Activated CD8-positive, alpha-beta memory T cell treated with anti-CD3 and anti-CD28 coated beads, Interleukin-2, amount 50 U/mL, for 48 hours (primary cell): ENCODE measurements at places on chromosomes 7 and 10.

- DNase-seq: no peak
Measured at GRCh38 chr7:81327468-81328266, 408.8 kb upstream of the SEMA3C start.

DNA sequence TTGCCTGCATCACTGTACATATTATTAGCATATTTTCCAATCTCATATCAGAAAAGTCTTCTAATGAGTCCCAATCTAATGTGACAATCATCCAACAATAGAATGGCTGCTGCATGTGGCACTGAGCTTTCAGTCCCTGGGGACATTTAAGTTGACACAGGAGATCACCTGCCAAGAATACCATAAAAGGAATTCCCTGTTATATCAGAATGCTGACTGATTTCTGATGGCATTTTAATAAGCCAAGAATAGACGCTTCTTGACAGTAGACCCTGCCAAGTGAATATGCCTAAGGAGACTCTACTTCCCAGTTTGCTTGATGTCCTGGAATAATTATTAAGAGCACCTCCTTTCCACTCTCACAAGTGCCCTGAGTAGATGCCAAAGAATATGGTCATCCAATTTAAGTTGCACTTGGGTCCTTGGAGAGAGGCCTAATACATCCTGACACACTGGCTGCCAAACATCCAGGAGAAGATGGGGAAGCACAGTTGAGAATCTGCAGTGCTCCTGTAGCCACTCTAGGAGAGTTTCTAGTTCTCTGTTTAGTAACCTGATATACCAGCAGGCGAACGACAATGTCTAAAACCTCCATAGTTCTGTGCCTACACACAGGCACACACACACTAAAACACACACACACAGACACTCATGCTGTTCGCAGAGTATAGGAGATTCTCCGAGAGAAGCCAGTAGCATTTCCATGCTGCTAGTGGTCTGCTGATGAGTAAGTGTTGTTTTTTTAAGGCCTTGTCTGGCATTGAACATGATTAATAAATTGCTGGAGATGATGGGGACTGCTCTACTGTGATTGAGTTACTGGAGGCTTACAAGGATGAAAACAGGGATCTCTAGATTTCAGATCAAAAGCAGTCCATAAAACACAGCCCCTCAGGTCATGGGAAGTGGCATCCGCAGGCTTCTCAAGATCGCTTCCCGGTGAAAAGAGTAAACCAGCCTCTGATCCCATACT lies 369.6 kb downstream of the KCNMA1 start:
- no peak for DNase-seq

DNA sequence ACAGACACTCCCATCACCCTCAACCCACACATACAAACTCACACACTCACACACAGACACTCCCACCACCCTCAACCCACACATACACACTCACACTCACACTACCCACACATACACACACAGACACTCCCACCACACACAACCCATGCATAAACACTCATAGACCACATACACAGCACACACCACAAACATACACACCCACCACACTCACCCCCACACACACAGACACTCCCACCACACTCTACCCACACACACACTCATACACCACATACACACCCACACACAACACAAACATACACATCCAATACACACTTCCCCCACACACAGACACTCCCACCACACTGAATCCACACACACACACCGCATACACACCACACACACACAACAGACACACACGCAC lies 521.2 kb downstream of the TCERG1L start:
- DNase-seq: no peak

GRCh38 chr7:70313271-70313670 lies 715.0 kb downstream of the AUTS2 start:
- DNase-seq: no peak

DNA sequence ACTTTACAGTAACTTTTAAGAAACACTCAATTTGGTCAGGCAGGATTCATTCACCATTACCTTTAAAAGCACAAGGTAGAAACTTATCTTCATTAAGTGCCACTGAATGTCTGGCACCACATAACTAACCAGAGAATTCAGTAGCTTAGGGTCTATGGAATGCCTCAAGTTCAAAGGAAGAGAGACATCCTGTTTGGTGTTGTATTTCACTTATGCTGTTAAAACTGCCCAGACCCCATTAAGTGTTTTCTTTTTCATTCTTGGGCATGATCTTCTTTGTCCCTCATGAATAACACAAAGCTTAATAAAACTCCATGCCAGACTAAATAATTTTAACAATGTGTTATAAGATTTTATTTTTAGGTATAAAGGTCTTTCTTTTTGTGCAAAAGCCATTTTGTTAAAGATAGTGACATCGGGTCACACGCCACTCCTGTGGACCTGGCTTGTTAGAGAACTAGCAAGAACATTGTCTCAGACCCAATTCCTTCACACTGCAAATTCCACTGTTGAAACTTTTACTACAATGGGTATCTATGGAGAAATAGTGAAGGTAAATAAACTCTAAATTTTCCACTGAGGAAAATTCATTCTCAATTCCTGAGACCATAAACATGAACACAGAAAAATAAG lies 221.0 kb downstream of the TWIST1 start:
- no peak for DNase-seq

- no peak for DNase-seq
Measured at GRCh38 chr10:4270116-4270515, 485.1 kb upstream of the KLF6 start.

GRCh38 chr10:44827431-44828006 lies 83.6 kb upstream of the TMEM72 start:
- DNase-seq: no peak

DNA sequence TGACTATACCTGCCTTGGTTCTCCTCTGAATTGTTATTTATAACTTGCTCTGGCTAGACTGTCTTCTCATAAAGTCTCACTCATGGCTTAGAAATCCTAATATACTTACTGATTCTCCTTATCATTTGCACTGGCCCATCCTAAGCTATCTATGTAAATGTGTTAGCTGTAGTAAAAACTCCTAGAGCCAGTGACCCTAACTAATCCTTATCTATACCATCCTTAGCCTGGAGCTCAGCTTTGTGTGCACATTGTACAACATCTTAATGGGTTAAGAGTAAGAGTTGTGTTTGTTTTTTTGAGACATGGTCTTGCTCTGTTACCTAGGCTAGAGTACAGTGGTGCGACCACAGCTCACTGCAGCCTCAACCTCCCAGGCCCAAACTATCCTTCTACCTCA lies 40.8 kb downstream of the LAMB4 start:
- DNase-seq: no peak

DNA sequence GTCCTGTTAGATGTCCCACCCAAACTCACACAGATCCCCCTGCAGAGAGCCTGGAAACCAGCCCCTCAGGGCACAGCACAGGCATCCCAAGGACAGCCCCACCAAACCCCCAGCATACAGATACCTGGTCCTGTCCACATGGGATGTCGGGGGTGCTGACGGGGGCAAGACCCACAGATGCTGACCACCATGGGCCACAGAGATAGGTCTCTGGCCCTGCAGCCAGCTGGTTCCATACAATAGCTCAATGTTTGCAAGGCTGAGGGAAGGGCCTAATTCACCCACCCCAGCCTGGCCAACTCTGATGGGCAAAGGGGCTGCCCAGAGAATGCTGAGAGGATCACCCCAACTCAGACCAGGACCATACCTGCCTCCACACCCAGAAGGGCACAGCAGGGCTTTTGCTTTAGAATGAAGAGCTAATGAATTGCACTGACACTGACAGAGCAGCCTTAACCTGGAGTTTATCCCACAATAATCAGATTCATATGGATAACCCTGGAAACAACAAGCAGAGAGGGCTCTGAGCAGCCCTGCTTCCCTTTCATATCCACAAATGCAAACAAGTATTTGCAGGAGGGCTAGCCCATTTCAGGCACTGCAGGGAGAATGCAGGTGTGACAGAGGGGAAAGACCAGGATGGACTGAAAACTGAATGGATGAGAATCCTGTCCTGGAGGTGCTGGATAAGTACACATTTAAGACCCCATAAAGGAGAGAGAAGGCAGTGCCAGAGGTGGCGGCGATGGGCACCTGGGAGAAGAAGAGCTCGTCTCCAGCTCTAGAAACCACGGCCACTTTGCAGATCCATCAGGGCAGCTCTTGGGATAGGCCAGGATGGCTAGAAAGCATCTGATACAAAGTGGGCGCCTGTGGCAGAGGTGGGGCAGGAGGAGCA lies 126.7 kb downstream of the TNS3 start:
- DNase-seq: no peak

DNA sequence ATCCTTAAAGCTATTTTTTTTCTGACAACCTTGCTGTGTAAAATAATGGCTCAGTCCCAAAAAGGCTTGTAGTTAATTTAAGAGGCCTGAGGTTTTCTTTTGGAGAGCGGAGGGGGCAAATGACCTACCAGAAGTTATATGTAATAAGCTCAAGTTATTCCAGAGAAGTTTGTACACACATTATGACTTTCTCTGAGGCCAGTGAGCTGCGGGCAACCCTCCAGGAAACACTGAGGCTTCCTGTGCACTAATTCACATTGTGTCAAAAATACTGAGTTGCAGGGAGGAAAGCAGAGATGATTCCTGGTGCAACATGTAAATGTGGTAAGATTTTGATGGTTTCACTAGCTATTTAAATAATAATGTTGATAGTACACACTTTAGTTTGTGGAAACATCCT lies 188.6 kb downstream of the DIP2C start:
- DNase-seq: no peak

DNA sequence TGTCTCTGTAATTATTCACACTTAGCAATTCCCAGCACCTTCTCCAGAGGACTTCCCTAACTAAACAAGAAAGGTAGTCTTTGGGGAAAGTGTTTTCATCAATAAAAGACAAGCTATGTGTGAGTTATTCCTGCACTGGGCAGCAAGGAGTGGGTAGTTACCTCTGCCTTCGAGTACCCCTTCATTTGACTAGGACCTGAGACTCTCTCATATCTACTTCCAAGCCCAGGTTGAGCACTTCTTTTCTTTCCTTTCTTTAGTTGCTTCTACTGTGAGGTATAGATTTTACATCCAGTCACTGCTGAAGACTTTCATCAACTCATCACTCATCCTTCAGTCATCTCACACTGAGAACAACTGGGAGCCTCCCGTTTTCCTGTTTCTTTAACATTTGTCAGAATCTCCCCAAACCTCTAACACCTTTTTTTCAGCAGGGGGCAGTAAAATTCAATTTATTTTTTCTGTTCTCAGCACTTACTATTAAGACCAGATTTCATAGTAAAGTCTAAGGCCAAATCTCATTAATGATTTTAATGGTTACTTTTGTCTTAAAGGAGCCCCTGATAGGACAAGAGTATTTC lies 80.1 kb upstream of the PRSS1 start:
- DNase-seq: no peak

GRCh38 chr10:45561952-45562351 lies 110.6 kb downstream of the ZFAND4 start:
- DNase-seq: no peak

DNA sequence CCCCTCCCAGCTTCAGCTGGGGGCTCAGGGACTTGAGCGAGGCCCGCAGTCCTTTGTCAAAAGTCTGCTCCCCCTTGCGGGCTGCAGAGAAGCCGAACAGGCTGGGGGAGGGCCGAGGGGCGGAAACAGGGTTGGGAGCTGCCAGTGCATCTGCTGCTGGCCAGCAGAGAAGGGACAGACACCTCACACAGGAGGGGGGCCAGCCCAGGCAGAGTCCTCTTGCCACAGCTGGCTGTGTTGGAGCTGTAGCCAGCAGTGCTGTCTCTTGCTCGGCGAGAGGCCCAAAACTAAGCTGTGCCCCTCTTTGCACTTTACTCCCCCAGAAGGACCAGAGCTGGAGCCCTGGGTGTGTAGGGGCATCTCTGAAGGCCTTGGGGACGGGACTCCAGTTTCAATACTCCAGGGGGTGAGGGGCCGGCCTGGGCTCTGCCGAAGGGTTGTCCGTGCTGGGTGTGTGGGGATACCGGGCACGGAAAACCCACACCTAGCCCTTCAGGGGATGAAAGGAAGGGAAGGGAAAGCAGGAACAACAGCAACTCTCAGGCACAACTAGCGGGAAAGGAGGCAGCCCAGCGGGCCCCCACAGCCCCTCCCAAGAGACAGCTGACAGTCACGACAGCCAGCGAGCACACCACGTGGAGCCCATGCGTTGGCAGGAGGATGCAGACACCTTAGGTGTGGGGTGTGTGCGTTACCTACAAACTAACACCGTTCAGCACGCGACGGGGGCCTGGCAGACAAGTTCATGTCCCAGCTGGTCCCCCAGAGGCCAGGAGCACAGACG lies 17.8 kb downstream of the YKT6 start:
- DNase-seq: no peak

GRCh38 chr10:22322641-22323160 lies 1.8 kb downstream of the BMI1 start:
- DNase-seq: no peak

GRCh38 chr7:16785321-16785720 lies 19.5 kb downstream of the AGR2 start:
- DNase-seq: no peak
